Cerebellar nuclear complex (tissue), 1 donor: ENCODE measurements at places on chromosomes 11 and 22.

- DNase-seq: peak; percentile 20
Observed at GRCh38 chr11:125348674-125349309, 147.3 kb downstream of the FEZ1 start.

DNA sequence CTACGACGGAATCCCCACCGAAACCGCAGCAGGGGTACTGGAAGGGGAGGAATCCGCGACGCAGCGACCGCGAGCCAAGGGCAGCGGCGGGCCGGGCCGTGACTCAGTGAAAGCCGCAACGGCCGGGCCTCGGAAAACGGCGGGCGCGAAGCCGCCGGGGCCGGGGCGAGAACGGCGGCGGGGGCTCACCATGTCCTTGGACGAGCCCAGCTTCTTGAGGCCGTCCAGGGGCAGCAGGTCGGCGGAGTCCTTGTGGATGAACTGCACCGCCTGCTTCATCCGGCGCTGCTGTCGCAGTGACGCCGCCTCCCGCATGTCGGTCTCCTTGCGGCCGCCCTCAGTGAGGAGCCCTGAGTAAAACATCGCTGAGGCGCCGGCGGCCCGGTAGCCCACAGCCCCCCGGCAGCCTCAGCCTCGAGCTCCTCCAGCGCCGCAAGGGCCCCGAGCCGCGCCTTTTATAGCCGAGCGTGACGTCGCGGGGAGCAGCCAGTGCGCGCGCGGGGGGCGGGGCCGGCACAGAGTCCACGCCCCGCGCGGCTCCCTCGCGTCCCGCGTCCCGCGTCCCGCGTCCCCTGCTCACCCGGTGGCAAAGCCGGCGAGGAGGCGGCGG, at the start of gene NRIP3:
NRIP3 (minus strand) TSS at position 429 of the 610 bp plus-strand sequence; CDS start at position 363, 66 bp downstream.
- no peak for DNase-seq

DNA sequence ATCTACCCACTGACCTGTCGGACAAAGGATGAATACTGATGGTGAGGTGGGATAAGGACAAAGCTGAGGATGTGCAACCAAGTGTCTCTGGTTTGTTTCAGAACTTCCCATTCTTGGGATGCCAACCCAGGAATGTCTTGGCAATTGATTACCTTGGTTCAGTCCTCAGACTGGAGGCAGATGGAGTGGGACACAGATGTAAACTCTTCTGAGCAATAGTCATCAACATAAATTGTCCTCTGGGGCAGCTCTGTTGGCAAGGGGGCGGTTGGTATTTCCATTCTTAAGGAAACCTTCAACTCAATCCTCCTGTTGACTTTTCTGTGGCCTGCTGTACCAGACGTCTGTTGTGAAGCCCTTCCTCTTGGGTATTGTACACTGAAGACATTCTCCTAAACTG, 6.8 kb downstream of the ABTB2 start:
- DNase-seq: no peak

GRCh38 chr11:95507794-95508193, 276.8 kb upstream of the SESN3 start:
- no peak for DNase-seq

GRCh38 chr11:5229356-5229755, 2.5 kb upstream of the HBB start:
- no peak for DNase-seq

- no peak for DNase-seq
Observed at GRCh38 chr11:14764579-14765527, 121.2 kb downstream of the PDE3B start.

DNA sequence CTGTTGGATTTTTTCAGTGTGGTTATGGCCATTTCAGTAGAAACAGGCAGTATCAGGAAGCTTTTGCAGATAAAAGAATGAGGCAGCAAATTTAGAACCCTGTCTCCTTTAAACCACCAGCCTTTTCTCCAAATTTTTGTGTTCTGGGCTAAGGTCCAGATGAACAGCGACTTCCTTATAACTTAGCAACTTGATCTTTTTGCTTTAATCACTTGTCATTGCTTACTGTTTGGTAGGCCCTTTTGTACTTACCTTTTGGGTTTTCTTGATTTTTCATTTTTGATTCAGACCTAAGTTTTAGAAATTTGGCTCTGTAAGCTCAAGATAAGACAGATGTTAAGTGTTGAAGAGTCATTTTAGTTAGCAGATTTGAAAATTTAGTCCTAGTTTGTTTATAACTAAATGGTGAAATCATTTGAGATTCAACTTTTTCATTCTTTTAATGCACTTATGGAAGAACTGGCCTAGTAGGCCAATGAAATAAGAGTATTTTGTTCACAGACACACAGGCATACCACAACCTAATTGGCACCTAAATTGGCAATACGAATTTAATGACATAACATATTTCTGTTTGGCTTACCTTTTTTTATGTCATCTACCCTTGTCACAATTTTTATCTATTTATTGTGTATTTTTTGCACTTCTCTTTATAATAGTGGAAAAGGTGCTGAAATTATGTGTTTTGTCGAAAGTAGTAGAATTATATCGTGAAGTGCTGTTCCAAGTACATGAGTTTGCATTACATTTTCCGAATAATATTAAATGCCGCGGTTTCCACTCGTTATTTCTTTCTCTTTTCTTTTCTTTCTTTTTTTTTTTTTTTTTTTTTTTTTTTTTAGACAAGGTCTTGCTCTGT, 2.1 kb downstream of the RTN3 start:
- no peak for DNase-seq

DNA sequence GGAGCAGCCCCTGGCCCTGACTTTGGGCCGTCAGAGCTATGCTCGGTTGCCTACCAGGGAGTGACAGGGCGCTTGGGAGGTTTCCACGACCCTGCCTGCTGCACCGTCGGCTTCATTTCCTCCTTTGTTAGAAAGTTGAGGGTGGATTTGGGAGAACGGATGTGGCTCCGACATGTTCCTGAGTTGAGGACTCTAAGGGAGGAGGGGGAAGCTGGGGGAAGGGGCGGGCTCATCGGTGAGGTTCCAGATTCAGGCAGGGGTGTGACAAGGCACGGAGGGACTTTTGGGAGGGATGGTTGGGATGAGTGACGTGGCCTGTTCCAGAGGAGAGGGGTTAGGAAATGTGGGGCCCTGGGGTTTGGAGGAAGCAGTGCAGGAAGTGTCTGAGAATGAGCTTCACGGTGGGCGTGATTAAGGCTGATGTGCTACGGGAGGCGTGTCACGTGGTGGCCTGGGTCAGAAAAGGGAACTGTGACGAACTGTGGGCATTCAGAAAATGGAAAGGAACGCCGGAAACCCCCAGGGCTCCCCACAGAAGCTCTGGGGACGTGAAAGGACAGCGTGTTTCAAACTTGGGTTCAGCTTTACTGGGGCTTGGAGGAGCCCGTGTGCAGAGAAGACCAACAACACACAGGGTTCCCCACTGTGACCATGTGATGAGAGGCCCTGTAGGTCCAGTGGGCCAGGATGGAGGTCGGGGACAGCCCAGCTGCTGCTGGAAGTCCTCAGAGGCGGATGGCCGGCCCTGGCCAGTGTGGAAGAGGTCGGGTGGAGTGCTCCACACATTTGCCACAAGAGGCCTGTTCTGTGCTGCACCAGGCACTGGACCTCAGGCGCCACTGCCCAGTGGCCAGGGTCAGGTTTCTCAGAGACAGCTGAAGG, 2.8 kb downstream of the PARVB start:
- DNase-seq: no peak
